ENCODE measurements at places on chromosomes 3 and 15.

DNA sequence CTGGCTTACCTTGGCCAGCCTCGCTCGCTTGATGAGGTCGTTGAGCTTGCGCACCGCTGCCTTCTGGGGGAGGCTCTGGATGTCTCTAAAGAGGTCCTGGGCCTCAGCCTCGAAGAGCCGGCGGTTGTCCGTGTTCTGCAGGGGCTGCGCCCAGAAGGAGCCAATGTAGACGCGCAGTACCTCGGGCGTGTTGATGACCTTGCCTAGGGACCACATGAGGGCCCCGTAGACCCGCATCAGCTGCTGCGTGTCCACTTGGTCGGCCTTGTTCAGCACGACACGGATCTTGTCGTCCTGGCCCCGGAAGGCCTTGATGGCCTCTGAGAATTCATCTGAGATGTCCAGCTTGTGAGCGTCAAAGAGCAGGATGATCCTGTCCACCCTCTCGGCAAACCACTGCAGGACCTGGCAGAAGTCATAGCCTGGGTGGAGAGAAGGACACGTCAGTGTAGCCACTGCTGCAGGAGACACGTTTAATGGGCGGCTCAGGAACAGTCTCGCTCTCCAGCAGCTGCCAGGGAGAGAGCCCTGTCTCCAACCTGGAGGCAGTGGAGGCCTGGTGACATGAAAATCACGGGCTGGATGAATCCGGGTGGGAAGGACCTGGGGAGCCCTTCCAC is 25.5 kb upstream of the SPTBN5 start:
- DNase-seq: no peak

DNA sequence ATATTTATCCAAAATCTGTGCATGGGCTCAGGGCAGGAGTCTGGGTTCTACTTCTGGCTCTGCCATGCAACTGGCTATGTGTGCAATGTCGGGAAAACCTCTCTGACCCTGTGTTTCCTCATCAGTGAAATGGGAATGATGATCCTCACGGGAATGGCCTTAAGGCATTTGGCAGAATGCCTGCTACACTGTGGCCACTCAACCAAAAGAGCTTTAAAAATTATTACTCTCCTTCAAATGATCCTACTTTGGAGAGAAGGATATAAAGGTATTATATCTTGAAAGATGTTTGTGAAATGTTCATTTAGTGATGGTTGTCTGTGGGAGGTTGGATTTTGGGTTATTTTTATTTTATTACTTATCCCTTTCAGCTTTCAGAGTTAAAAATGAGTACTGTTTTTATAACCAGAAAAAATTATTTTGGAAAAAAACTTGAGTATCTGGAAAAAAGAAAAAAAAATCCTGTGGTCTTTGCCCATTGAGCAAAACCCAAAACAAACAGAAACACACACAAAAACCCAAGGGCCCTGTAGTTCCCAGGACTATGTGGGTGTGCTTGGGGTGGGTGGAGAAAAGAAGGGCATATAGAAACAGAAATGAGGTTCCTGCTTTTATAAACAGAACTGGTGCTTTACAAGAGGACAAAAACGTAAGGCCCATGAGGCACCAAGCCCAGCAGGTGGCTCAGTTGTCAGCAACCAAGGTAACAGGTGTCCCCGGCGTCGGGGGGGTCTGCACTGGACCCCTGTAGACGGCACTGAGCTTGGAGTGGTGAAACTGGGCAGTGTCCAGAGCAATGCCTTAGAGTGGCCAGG is 22.0 kb downstream of the RGMA start:
- no peak for DNase-seq

- DNase-seq: no peak
Measured at GRCh38 chr3:152097770-152098169, 171.0 kb upstream of the MBNL1 start.

DNA sequence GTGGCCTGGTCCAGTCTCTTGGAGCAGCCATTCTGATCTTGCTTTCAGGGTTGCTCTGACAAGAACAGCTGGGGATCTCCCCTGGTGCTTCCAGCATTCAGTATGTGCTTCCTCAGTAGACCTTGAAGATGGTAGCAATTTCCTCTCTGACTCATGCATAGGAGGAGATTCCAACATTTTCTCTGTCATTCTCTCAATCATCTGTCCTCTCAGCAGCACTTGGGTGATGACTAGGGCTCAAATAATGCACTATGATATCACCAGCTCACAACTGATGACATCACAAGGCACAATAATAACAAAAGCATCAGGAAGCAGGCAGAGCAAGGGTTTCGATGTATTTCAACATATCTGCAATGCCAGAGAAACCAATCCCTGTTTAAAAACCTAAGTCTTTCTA is 52.7 kb downstream of the NFKBIZ start:
- DNase-seq: peak; percentile 19

GRCh38 chr3:188573956-188574355 is 420.0 kb downstream of the LPP start:
- no peak for DNase-seq

GRCh38 chr15:57235873-57236272 is 140.4 kb upstream of the CGNL1 start:
- DNase-seq: no peak

GRCh38 chr3:8457039-8457438 is 44.6 kb upstream of the LMCD1 start:
- no peak for DNase-seq

GRCh38 chr3:180646187-180646790 is 33.0 kb downstream of the CCDC39 start:
- DNase-seq: no peak

- no peak for DNase-seq
Measured at GRCh38 chr3:162525066-162525742, 1028.6 kb downstream of the OTOL1 start.

- DNase-seq: no peak
Measured at GRCh38 chr3:132231633-132232032, 85.6 kb upstream of the ACP3 start.

DNA sequence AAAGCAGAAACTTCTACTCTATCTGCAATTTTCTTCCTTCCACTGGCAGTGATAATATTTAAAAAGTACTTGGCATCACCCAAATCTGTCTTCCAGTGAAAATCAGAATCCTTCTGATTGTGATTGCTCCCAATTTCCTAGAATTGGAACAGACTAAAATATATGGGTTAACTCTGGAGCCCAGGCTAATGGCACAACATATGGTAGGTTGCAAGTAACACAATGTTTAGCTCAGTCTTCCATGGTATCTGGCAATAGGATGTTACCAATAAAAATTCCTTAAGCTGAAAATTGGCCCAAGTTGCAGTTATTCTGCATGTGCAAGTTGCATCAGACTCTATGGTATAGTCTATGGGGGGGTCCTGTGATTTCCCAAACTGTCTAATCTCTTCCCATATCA is 273.5 kb upstream of the ADAMTS9 start:
- no peak for DNase-seq

- DNase-seq: no peak
Measured at GRCh38 chr3:175486255-175486654, 627.1 kb downstream of the NAALADL2 start.

DNA sequence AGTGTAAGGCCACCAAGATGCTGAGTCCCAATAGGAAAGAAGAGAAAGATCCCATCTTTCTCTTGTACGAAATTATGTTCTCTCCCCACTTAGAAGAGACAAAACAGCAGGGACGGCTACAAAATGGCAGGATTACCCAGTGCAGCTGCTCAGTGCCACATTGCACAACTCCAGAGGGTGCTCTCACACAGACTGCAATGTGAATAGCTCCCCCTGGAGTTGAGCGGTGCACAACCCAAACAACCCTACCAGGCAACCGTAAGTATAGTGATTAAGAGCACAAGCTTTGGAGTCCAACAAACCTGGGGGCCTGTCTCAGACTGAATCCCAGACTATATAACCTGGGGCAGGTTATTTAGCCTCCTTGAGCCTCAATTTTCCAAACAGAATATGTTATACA is 3.1 kb upstream of the BHLHE40 start:
- peak; percentile 63 for DNase-seq

GRCh38 chr3:164730815-164731360 is 347.4 kb downstream of the SI start:
- no peak for DNase-seq

DNA sequence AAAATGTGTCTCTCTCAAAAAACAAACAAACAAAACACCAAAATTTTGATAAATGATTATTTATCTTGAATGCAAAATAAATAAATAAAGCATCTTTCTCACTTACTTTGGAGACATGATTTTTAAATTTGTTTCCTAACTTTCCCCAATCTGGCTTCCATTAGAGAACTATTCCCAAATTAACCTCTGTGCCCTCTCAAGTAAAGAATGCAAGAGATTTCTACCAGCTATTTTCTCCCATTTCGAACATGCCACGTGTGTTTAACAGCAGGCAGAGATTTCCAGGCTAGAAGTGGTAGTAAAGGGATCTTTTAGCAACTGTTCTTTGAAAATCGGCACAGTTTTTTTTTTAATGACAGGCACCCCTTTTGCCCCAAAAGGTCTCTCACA is 269.1 kb downstream of the SHQ1 start:
- DNase-seq: no peak

GRCh38 chr3:43287500-43287873 is 1.1 kb downstream of the SNRK start:
- DNase-seq: no peak
